ENCODE measurements at places on chromosomes 1 and 21.

DNA sequence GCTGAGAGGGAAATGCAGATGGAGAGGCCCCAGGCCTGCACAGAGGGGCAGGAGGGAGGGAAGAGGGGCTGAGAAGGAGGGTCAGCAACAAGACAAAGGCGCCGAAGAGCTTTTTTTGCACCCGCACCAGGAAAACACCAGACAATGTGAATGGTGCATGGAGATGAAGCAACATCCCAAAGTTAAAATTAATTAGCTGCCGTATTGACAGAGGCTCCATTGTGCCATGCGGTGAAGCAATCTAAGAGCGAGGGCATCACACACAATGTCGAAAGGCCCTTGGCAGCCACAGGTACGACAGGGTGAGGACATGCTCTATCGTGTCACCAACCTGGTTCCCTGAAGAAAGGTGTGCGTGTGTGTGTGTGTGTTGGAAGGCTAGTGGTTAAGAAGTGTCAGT lies 41.2 kb downstream of the SSBP3 start:
- no peak for DNase-seq

DNA sequence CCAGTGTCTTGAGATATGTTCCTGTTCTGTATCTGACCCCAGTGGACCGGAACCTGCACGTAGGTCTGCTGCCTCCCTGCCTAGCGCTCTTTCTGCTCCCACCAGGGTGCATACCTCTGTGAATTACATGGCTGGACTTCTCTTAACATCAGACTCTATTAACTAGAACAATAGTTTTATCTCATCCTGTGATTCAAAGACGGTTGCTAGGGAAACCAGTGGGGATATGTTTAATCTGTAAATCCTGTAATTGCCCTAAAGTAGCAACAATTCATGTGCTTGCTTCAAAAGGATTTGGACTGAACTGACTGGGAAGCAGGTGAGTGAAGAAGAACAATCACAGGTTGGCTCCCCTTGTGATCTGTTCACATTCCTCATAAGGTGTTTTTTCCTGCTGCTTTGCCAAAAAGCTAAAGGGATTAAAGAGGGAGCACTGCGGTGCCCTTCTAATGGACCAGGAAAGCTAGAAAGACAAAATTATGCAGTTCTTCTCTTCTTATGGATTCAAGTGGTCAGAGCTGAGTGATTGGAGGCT lies 52.7 kb upstream of the DIRAS3 start:
- DNase-seq: no peak

GRCh38 chr1:94865360-94865759 lies 45.2 kb downstream of the SLC44A3 start:
- peak; percentile 65 for DNase-seq

DNA sequence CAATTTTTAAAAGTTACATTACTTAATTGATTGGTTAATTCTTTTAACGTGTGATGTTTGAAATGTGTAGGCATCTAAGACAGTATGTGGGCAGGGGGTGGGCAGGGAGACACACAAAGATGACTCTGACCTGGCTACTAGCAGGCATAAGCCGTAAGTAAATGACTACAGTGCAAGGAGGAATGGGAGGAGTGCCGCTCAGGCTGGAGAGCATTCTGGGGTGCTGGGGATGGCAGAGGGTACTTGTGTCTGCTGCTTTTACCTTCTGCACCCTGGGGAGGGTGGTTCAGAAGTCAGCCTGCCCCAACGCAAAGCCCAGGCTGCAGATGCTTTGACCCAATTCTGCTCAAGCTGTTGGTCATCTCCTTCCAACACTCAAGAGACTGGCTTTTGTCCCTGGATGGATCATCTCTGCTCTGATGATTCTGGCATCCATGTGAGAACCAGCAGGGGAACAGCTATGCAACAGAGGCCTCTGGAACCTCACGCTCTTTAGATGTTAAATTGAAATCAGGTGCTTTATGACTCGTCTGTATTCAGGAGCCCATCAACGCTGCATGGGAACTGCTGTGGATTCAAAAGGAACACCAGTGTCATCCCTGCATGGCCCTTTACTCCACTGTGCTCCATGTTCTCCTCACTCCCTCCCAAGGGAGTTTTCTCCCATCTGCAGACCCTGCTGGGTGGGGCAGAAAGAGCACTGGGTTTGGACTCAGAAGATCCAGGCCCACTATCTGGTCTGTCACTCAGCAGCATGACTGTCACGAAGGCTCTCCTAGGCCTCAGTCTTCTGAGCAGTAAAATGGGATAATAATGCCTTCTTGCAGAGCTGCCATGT lies 78.8 kb downstream of the FAM78B start:
- no peak for DNase-seq

- DNase-seq: no peak
These were observed 31.0 kb upstream of the PLEKHO1 start for GRCh38 chr1:150118716-150119115.

DNA sequence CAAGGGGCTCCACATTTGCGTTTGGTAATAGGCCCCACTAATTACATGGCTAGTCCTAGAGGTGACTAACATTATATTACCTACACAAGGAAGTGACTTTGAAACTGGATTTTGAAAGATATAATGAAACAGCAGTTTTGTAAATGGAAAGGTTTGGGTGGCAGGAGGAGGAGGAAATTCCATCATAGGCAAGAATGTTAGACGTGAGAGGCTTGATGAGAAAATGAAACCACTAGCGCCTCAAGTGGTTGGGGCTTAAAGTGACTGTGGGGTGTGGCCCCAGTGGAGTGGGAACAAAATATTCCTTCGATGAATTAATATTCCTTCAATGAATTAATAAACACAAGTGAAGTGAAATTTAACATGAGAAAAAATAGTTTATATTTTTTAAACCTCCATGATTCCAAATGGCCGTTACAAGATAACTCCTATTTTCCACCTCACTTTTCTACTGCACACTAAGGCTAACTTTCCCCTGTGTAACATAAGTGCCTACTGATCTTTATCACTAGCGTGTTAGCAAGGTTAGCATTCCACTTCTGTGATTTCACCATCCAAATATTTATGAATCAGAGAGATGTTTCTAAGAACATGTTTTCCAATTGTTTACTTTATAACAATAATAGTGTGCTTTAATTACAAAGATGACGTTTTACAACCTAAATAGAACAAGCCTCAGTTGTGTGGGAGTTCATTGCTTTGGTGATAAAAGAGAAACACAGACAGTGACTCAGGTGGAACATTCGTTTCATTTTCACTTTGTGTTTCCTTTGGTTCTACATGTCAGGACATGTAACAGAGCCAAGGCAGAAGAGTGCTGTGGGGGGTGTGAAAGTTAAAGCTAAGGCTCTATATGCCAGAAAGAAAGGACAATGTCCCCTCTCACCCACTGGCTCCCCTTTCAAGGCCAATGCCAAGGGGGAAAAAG lies 12.5 kb upstream of the ATF3 start:
- peak; percentile 99 for DNase-seq

GRCh38 chr1:44348061-44348485 lies 7.0 kb downstream of the ERI3 start:
- no peak for DNase-seq

DNA sequence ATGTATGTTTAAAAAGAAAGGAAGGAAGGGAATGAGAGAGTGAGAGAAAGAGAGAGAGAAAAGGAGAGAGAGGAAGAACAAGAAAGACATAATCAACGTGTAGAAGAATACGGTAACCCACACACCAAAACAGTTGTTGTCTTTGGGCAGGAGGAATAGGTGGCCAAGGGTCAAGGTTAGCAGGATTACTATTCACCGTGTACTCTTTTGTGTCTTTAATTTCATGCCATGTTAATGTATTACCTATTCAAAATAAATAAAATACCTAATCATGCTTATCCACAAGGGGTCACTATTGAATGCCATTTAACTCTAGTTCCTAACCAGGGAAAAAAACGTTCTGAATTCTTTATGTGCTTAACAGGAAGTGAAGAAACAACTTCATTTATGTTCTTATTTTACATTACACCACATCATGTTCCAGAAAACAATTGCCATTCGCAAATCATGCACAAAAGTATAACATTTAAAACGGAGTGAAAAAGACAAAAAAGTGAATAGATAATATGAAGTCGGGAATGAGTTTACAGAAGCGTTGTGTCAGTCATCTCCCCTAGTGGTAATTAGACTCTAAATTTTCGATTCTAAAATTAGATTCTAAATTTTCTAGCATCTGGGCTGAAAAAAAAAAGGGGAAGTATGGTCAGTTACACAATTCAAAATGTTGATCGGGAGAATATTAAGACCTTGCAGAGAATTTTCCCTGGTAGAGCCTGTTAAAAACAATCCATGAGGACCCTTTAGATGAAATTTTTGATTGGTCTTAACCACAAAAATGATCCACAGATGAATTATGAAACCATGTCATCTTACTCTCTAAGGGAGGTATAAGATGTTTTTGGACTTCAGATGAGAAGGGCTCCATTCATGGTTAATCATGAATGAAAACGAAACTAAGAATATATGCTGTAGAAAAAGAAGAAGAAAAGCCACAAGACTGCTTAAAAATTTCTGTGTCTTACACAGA lies 700 bp upstream of the KMO start:
- DNase-seq: peak; percentile 78

DNA sequence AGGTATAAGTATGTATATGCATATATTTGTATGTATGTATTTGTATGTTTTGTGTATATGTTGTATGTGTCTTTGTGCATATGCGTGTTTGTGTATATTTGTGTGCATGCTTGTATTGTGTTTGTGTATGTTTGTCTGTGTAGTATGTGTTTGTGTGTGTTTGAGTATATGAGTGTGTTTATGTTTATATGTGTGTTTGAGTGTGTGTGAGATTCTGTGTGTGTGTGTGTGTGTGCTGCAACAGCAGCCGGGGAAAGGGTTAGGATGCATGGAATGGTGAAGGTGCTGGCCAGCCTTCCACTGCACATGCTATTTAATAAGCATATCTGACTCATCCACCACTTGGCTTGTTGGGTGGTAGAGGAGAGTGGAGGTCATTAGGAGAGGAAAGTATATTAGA lies 46.6 kb upstream of the RAB4A start:
- DNase-seq: peak; percentile 48

DNA sequence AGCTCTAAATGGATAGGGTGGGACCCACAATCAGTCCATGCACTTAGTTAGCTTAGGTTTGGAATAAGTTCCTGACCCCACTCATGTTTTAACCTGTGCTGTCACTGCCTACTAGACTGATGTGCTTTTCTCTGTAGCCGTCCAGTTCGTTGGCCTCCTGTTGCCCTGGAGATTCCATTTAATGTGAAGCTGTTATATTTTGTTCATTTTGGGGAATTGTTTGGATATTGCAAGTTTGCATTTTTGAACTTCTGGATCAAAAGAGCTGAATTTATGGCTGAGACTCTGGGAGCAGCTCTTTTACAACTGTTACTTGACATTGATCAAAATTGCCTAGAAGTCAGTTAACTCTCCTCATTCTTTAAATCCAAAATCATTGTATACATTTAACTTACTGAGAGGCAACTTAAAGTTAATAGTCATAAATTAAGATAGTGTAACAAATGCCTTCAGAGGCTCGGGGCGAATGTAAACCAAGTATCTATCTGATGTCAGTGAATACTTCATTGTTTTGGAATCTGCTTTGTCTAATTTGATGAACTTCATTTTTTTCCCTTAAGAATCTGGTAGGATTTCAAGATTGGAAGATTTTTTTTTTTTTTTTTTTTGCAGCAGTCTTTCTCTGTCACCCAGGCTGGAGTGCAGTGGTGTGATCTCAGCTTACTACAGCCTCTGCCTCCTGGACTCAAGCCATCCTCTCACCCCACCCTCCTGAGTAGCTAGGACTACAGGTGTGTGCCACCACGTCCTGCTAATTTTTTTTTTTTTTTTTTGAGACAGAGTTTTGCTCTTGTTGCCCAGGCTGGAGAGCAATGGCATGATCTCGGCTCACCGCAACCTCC lies 38.1 kb downstream of the MIGA1 start:
- DNase-seq: peak; percentile 54

DNA sequence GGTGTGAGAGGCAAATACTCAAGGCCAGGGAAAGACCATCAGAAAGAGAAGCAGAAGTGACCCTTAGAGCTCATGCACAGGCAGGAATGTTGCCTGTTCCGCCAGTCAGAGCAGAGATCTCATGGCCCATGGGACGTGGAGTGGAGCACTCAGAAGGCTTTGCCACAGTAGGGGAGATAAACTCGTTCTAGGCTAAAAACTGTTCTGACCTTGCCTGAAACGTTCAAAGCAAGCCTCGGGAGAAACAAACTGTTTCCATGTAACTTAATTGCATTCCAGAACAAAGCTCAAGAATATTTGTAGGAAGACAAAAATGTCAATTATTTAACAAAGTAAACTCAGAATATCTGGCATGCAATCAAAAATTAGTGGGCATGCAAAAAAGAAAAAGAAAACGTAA lies 20.7 kb upstream of the SLC19A1 start:
- peak; percentile 25 for DNase-seq

DNA sequence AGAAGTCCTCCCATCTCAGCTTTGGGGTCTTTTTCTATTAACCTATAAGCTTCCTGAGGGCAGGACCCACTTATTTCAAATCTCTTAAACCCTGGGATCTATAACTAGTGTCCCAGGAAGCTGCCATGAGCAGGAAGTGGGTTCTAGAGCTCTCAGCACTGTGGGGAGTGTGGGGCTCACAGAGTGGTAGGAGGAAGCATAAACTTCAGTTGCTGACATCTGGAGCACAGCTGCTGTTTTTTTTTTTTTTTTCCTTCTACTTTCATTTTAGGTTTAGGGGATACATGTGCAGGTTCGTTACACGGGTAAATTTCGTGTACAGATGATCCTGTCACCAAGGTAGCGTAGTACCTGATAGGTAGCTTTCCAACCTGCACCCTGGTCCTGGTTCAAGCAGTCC lies 59.3 kb downstream of the AK4 start:
- DNase-seq: peak; percentile 17

DNA sequence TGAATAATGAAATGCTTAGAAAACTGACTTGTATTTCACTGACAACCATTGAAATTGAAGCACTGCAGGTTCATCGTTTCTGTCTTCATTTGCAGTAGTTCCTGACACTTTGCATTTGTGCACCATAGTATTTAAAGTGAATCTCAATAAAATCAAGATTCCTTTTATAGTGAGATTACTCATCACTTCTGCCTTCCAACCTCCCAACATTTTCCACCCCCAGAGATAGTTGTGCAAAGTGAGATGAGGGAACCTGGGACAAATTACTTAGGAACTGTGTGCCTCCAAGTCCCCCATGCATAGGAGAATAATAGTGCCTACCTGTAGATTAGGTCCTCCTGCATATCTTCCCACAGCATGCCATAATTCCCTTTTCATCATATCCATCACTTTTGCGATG lies 114.9 kb upstream of the DPT start:
- no peak for DNase-seq

All from IMR-90 (cell line).